ENCODE measurements at places on chromosomes 16 and 17. TPM values are rescaled to one million over a fixed set of nuclear protein-coding genes. Genes with fewer than 3 reads are reported as not detected.

The ARSG gene
- 3.1 TPM for total RNA-seq

The CLEC10A gene
- total RNA-seq, result 5.0 TPM

The GSDMA gene
- total RNA-seq, result 0.40 TPM

The CALB2 gene
- total RNA-seq, result 0.30 TPM

The SENP3 gene
- total RNA-seq, result 30.8 TPM

The CRYBA1 gene
- total RNA-seq, result not detected

The IGF2BP1 gene
- total RNA-seq, result not detected

The DNASE1L2 gene
- 0.35 TPM for total RNA-seq

The PRRT2 gene
- total RNA-seq, result 3.3 TPM

The NLRC3 gene
- 0.89 TPM for total RNA-seq

The CCL1 gene
- total RNA-seq, result not detected

The RHBDF1 gene
- 16.6 TPM for total RNA-seq

The ANKFN1 gene
- total RNA-seq, result not detected

The NPIPA2 gene
- 4.0 TPM for total RNA-seq

The CORO1A gene
- total RNA-seq, result 8.4 TPM

The ATXN7L3 gene
- total RNA-seq, result 35.7 TPM

The PGAP6 gene
- total RNA-seq, result 28.1 TPM

The KRT15 gene
- not detected for total RNA-seq

The MYL4 gene
- 219 TPM for total RNA-seq

The TP53TG3F gene
- not detected for total RNA-seq

The HOXB1 gene
- not detected for total RNA-seq

The CCL7 gene
- total RNA-seq, result not detected

The MT1F gene
- total RNA-seq, result 2.1 TPM

The KRTAP3-2 gene
- not detected for total RNA-seq

The TEX14 gene
- total RNA-seq, result 0.13 TPM

The WNT3 gene
- 0.91 TPM for total RNA-seq

The ZNF821 gene
- 1.7 TPM for total RNA-seq

The CDC27 gene
- 69.4 TPM for total RNA-seq

The ADAP2 gene
- 7.6 TPM for total RNA-seq

The WNK4 gene
- not detected for total RNA-seq

The UBTF gene
- total RNA-seq, result 52.7 TPM

The CRHR1 gene
- total RNA-seq, result not detected

The GNG13 gene
- not detected for total RNA-seq

The CNGB1 gene
- total RNA-seq, result not detected

The SLC52A1 gene
- total RNA-seq, result not detected

The ETV4 gene
- 0.24 TPM for total RNA-seq

The KRTAP17-1 gene
- total RNA-seq, result not detected

The SRCAP gene
- total RNA-seq, result 36.7 TPM

The CCDC200 gene
- not detected for total RNA-seq

The POLR3K gene
- total RNA-seq, result 11.1 TPM

The KRTAP1-5 gene
- not detected for total RNA-seq

The UTS2R gene
- total RNA-seq, result 0.81 TPM

The CD300A gene
- total RNA-seq, result 1.7 TPM

The SLFN14 gene
- not detected for total RNA-seq

The SNX20 gene
- total RNA-seq, result 0.62 TPM

The TEKT5 gene
- total RNA-seq, result not detected

The RAD51D gene
- 4.4 TPM for total RNA-seq

The SHCBP1 gene
- 0.70 TPM for total RNA-seq

The CACNG1 gene
- not detected for total RNA-seq

The MYH8 gene
- total RNA-seq, result not detected

The OR3A2 gene
- 0.11 TPM for total RNA-seq
